Activated naive CD4-positive, alpha-beta T cell treated with anti-CD3 and anti-CD28 coated beads, Interleukin-2, amount 50 U/mL, for 72 hours (primary cell): ENCODE measurements at places on chromosomes 12 and 14. TPM values are rescaled to one million over a fixed set of nuclear protein-coding genes. Genes with fewer than 3 reads are reported as not detected.

The GOLT1B gene
- 29.4 TPM for total RNA-seq

The AMDHD1 gene
- 0.32 TPM for total RNA-seq

The SLC5A8 gene
- total RNA-seq, result not detected

The CTSG gene
- total RNA-seq, result not detected

The ESRRB gene
- 0.39 TPM for total RNA-seq

The CATSPERB gene
- total RNA-seq, result 0.50 TPM

The PTGER2 gene
- 1.2 TPM for total RNA-seq

The GLIPR1 gene
- total RNA-seq, result 10.3 TPM

The TAOK3 gene
- 71.5 TPM for total RNA-seq

GRCh38 chr14:91405241-91405721, 12.3 kb downstream of the CCDC88C start:
- DNase-seq, result no peak

DNA sequence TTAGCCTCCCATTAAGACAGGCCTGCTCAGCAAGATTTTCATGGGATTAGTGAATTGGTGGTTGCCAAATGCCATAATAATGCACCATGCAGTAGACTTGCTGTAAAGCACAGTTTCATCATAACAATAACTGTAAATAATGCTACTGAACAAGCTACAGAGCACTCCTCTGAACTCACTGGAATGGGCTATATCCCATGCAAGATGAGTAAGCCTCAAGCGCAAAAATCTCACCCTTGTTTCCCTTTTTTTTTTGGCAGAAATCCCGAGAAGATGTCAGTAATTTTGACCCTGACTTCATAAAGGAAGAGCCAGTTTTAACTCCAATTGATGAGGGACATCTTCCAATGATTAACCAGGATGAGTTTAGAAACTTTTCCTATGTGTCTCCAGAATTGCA, 145.9 kb upstream of the HIF1A start:
- no peak for DNase-seq

GRCh38 chr14:103000291-103000921, 56.9 kb downstream of the CDC42BPB start:
- no peak for DNase-seq

GRCh38 chr12:42130672-42131402, 13.8 kb downstream of the GXYLT1 start:
- no peak for DNase-seq

GRCh38 chr14:69241577-69241976, 18.4 kb upstream of the GALNT16 start:
- no peak for DNase-seq

DNA sequence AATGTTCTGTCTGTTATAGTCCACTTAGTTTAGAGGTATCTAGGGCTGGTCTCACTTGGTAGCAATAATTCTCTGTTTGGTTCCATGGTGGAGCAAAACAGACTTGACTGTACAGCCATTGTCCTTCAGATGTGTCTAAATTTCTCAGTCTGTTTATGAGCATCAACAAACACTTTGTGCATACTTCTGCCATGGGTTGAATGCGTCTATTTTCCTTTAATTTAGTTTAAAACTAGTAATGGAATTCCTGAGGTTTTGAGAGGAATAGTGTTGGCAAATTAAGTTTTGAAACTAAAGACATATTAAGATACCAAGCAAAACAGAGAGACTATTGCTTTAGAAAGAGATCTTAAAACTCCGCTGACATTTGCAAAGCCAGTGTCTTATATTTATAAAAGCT, 22.6 kb downstream of the FRS2 start:
- DNase-seq, result no peak

DNA sequence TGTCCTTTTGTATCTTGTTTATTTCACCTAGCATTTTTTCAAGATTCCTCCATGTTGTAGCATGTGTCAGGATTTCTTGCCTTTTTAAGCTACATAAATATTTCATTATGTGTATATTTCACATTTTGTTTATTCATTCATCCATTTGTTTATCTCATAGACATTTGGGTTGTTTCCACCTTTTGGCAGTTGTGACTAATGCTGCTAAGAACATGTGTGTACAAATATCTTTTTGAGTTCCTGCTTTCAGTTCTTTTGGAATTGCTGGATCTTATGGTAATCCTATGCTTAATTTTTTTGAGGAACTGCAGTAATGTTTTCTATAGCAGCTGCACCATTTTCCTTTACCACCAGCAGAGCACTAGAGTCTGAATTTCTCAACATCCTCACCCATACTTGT, 62.4 kb downstream of the SCN8A start:
- no peak for DNase-seq

- peak; percentile 77 for DNase-seq
These were observed 118.4 kb upstream of the EVL start for GRCh38 chr14:99946652-99947489.

GRCh38 chr14:21203470-21204166, 47.8 kb upstream of the OR5AU1 start:
- no peak for DNase-seq

DNA sequence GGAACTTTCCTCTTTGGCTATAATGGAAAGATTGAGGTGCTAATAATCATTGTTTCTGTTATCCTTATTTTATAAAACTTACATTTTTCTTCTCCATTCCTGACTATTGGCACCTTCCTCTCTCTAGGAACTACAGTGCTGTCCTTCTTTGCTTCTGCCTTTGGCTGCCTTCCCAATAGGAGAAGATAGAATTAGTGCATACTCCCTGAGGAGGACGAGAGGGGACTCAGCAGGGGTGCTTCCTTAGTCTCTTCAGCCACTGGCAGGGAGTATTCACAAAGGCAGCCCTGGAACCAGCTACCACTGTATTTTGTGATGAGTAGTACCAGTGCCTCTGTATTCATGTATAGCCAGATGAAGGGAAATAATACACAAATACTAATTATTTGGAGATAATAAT, 208.5 kb downstream of the FOXG1 start:
- no peak for DNase-seq

- no peak for DNase-seq
These were observed 220.6 kb upstream of the HMGA2 start for GRCh38 chr12:65603438-65604351.

DNA sequence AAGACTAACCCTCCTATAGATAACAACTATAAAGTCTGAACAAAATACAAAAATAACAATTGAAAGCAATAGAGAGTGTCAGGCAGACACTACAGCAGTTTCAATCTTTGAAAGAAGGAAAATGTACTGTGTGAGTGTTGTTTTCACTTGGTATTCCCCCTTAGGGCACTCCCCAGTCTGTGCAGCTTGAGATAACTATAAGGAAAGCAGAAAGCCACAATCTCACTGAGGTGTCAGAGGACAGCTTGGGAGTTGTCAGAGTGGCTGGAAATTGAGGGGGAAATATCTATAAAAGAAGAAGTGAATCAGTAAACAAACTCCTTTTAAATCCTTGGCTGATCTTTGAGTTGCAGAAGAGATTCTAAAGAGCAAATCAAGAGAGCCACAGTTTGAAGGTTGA, 364.8 kb downstream of the NELL2 start:
- DNase-seq, result no peak

GRCh38 chr14:89384023-89384422, 33.0 kb downstream of the FOXN3 start:
- no peak for DNase-seq

DNA sequence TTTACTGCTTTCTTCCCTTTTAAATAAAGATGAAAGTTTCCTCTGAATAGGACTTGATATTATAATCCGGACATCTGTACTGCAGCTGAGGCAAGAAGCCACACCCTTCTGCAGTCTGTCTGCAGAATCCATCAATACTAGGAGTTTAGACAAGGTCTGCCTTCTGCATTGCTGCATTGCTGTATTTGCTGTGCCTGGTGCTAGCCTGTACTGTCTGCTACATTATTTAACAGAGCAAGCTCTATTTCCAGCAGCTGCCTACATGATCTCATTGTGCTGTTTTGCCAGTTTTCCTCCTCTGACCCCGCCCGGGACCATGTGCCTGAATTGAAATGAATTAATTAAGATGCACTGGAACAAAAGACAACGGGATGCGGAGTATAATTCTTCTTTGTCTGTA, 1.7 kb downstream of the TUBA1A start:
- no peak for DNase-seq

GRCh38 chr14:72518809-72519377, 375.0 kb downstream of the DPF3 start:
- DNase-seq, result no peak

DNA sequence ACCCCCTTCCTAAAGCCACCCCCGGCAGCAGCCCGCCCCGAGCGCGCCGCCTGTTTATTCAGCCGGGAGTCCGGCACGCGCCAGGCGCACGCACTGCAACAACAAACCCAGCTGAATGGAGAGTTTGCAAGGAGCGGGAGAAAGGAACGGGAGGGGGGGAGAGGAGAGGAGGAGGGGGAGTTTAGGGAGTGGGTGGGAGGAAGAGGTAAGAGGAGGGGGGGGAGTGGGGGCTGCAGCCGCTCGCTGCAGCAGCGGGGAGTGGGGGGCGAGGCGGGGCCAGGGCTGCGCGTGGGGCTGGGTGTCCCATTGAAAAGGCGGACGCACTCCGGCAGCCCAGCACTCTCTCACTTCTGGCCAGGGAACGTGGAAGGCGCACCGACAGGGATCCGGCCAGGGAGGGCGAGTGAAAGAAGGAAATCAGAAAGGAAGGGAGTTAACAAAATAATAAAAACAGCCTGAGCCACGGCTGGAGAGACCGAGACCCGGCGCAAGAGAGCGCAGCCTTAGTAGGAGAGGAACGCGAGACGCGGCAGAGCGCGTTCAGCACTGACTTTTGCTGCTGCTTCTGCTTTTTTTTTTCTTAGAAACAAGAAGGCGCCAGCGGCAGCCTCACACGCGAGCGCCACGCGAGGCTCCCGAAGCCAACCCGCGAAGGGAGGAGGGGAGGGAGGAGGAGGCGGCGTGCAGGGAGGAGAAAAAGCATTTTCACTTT, at the start of gene ASCL1:
TSS of gene ASCL1 (plus strand) at position 336 of the 712 bp plus-strand sequence. CDS start 571 bp downstream, outside the sequence.
- DNase-seq, result no peak

- no peak for DNase-seq
These were observed 4.4 kb downstream of the SSTR1 start for GRCh38 chr14:38212111-38212510.

DNA sequence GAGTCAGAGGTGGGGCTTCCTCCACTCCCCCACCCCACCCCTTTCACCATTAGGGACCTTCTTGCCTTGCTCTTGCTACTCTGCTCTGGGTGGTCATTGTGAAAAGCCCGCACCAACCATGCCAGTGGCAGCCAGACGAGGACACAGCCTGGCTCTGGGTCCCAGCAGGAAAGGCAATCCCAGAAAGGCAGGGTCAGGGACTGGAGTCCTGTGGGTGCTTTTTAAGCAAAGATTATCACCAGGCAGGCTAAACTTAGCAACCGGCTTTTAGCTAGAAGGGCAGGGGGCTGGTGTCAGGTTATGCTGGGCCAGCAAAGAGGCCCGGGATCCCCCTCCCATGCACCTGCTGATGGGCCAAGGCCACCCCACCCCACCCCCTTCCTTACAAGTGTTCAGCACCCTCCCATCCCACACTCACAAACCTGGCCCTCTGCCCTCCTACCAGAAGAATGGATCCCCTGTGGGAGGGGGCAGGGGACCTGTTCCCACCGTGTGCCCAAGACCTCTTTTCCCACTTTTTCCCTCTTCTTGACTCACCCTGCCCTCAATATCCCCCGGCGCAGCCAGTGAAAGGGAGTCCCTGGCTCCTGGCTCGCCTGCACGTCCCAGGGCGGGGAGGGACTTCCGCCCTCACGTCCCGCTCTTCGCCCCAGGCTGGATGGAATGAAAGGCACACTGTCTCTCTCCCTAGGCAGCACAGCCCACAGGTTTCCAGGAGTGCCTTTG, 1.2 kb upstream of the GAPDH start:
- DNase-seq, result no peak

- no peak for DNase-seq
These were observed 6.2 kb upstream of the CGRRF1 start for GRCh38 chr14:54503486-54503885.

DNA sequence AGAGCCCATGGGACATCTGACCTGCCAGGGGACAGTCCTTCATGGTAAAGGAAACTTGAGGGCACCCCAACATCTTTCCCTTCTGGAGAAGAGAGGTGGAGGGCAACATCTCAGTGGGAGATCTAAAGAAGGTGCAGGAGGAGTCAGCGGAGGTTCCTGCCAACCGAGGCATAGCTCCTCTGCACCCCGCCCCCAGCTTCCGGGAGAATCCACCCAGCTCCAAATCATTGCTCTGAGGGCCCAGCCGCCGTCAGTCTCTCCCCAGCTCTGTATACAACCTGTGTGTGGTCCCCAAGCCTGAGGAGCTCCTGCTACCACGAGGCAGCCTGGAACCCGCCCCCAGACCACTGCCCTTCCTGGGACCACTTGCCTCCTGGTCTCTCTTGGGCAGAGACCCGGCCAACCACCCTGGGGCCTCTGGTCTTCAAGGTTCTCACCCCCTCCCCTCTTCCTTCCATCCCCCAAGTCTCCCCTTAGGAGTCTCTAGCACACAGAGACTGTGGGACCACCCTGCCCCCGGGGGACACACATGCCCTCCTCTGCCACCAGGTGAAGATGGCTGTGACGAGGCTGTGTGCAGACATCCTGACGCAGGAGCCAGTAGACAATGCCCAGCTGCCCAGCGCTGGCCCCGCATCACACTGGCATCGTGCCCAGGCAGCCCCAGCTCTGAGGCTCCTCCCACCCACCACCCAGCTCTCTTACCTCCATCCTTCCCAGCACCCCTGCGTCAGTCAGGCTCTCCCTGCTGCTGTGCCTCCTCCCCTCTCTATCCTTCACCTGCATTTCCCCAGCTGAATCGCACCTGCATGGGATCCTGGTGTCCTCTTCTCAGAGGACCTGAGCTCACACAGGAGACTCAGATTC, 13.0 kb upstream of the NUDT14 start:
- DNase-seq, result peak; percentile 37

GRCh38 chr12:127970491-127970890, 296.5 kb upstream of the TMEM132C start:
- DNase-seq, result no peak

GRCh38 chr14:57659052-57659451, 165.4 kb upstream of the CCDC198 start:
- no peak for DNase-seq

GRCh38 chr12:128908254-128908653, 55.0 kb downstream of the GLT1D1 start:
- no peak for DNase-seq

DNA sequence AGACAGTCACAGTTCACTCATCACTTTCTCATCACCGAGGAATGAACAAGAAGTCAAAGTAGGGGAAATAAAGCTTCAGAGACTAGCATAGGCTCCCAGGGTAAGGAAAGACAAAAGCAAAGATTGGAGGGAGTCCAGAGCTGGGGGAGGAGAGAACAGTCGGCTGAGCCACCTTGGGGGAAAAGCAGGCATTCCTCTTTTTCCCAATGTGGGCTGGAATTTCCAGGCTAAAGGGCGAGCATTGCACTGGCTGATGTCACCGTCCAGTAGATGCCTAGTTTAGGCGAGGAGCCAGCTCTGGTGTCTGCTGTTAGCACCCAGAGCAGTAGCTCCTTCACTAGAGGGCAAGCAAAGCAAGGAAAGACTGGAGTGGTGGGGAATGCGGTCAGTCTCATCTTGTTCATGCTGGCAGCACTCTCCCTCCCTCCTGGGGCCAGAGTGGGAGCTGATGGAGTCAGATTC, 8.5 kb upstream of the KRT75 start:
- no peak for DNase-seq

DNA sequence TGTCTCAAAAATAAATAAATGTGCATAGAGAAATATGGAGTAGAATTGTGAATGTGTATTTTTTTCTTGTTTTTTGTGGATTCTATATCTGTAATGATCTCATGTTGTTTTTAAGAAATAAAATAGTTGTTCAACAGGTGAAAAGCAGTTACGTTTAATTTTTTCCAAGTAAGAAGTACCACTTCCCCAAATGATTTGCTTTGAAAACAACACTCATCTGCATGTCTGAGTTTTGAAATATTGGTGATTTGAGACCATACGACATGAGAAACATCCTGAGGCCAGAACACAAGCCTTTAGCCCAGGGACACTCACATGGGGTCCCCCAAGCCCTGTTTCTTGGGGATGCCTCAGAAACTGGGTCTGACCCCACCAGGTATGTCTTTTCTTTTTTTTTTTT, 4.2 kb upstream of the FICD start:
- no peak for DNase-seq
